ENCODE measurements at places on chromosomes 4 and X. TPM values are rescaled to one million over a fixed set of nuclear protein-coding genes. Genes with fewer than 3 reads are reported as not detected.

DNA sequence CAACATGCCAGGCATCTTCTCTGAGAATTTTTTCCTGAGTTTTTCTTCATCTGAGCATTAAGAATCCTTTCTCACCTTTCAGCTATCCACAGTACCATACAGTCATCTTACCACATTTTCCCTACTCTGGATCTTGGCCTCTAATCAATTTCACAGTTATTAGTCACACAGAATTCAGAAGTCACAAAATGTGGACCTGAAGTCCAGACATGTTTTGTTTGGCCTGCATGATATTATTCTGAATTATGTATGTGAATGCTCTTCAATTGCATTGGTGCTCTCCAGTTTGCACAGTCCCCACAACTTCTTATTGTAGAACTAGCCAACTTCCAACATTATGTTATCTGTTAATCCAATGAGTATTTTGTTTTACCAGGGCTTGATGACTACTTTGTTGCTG lies 102.3 kb upstream of the GRIA3 start:
- no peaks in the 10 kb centered on the region for H3K4me1 ChIP-seq
- DNase-seq, result no peak
- H3K4me3 ChIP-seq, result no peak overlapping the region
- no peak overlapping the region for H3K27ac ChIP-seq
- H3K27me3 ChIP-seq, result no peaks in the 10 kb centered on the region

The SLC26A1 gene
- total RNA-seq, result 0.39 TPM

GRCh38 chrX:49910344-49910743 lies 12.1 kb upstream of the CLCN5 start:
- H3K27ac ChIP-seq, result peak overlapping the region; percentile 91
- no peaks in the 10 kb centered on the region for H3K27me3 ChIP-seq
- H3K36me3 ChIP-seq, result no peaks in the 10 kb centered on the region

DNA sequence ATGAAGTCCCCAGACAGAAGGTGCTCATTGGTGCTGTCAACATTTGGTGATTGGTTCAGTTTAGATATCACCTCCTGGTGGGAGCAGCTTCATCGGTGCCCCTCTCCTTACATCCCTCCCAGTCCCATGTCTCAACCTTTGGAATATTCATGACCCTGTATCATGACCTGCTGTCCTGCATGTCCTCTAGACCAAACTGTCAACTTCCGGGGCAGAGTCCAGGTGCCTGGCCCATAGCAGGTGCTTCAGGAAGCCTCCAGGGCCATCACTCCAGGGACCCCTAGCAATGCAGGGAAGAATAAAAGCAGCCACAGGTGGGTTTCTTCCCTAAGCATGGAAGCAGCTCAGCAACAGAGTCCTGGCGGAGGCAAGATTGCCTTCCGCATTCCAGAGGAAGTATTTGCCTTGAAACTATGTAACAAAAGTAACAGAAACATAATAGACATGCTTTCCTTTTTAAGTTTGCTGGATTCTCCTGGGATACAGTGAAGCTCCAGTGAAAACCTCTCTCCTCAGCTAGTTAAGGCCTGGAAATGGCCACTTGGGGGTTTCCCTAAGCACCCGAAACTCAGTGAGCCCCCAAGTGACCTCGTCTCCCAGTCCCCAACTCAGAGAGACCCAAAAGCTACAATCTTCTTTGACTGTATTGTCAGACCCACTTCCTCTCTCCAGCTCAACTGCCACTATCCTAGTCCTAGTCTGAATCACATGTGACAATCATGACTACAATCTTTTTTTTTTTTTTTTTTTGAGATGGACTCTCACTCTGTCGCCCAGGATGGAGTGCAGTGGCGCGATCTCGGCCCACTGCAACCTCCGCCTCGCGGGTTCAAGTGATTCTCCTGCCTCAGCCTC lies 1.3 kb upstream of the ATP6AP1 start:
- peak overlapping the region; percentile 69 for H3K27ac ChIP-seq
- peaks cover 10% of the 10 kb centered on the region for H3K4me1 ChIP-seq

GRCh38 chrX:140317462-140317861 lies 187.4 kb downstream of the SOX3 start:
- no peak overlapping the region for H3K27ac ChIP-seq
- no peak overlapping the region for H3K4me3 ChIP-seq
- DNase-seq, result no peak
- no peaks in the 10 kb centered on the region for H3K27me3 ChIP-seq
- no peaks in the 10 kb centered on the region for H3K36me3 ChIP-seq
- H3K4me1 ChIP-seq, result no peaks in the 10 kb centered on the region

DNA sequence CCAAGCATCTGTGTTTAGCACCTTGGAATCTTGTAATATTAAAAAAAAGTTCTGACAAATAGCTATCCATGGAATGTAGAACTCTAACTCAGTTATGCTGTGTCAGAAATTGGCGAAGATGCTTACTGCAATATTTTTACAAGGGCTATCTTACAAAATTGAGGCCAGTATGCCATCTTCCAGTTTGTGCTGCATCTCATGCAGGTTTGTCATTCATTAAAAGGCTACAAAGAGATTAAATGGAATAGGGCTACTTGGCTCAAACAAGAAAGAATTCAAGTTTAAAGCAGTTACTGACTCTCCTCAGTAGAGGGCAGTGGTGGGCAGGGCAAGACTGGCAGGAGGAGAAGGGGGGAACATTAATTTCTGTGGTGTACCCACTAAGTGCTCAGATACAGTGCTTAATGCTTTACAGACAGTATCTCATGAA lies 66.5 kb downstream of the SHROOM4 start:
- no peak overlapping the region for H3K4me3 ChIP-seq
- no peak overlapping the region for H3K27ac ChIP-seq
- H3K27me3 ChIP-seq, result no peaks in the 10 kb centered on the region
- no peak for DNase-seq
- no peaks in the 10 kb centered on the region for H3K4me1 ChIP-seq

GRCh38 chr4:38050560-38051350 lies 90.6 kb downstream of the PTTG2 start:
- no peak overlapping the region for H3K27ac ChIP-seq
- DNase-seq, result no peak
- no peak overlapping the region for H3K4me3 ChIP-seq
- H3K4me1 ChIP-seq, result no peaks in the 10 kb centered on the region
- no peaks in the 10 kb centered on the region for H3K27me3 ChIP-seq

The SPINK2 gene
- 34.9 TPM for total RNA-seq

DNA sequence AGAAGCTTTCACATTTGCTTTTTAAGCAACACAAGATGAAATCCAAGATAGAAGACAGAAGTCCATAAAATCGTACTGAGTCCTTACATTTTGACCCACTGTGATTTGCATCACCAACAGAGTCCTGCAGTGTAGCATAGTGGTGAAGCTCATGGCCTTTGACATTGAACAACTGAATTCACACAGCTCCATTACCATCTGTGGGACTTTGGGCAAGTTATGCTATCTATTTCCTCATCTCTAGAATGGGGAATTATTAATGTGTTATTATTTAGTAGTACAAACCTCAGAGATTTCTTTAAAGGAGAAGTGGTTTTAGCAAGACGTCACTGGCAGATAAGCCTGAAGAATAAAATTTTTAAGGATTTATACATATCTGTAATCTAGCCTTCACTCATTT lies 10.7 kb downstream of the GPRIN3 start:
- peaks cover under 1% of the 10 kb centered on the region for H3K36me3 ChIP-seq
- no peaks in the 10 kb centered on the region for H3K27me3 ChIP-seq
- H3K4me1 ChIP-seq, result peaks cover 88% of the 10 kb centered on the region
- peak overlapping the region; percentile 39 for H3K4me3 ChIP-seq

The SPANXC gene
- total RNA-seq, result not detected

GRCh38 chr4:85243857-85244256 lies 231.1 kb upstream of the ARHGAP24 start:
- no peak overlapping the region for H3K27ac ChIP-seq
- no peaks in the 10 kb centered on the region for H3K4me1 ChIP-seq
- H3K36me3 ChIP-seq, result no peaks in the 10 kb centered on the region
- no peak for DNase-seq
- no peaks in the 10 kb centered on the region for H3K27me3 ChIP-seq
- H3K4me3 ChIP-seq, result no peak overlapping the region

The HEPH gene
- total RNA-seq, result not detected

GRCh38 chr4:120005076-120005475 lies 61.6 kb downstream of the MAD2L1 start:
- H3K4me1 ChIP-seq, result no peaks in the 10 kb centered on the region
- H3K27me3 ChIP-seq, result no peaks in the 10 kb centered on the region
- DNase-seq, result no peak
- no peaks in the 10 kb centered on the region for H3K36me3 ChIP-seq
- H3K4me3 ChIP-seq, result no peak overlapping the region
- H3K27ac ChIP-seq, result no peak overlapping the region

DNA sequence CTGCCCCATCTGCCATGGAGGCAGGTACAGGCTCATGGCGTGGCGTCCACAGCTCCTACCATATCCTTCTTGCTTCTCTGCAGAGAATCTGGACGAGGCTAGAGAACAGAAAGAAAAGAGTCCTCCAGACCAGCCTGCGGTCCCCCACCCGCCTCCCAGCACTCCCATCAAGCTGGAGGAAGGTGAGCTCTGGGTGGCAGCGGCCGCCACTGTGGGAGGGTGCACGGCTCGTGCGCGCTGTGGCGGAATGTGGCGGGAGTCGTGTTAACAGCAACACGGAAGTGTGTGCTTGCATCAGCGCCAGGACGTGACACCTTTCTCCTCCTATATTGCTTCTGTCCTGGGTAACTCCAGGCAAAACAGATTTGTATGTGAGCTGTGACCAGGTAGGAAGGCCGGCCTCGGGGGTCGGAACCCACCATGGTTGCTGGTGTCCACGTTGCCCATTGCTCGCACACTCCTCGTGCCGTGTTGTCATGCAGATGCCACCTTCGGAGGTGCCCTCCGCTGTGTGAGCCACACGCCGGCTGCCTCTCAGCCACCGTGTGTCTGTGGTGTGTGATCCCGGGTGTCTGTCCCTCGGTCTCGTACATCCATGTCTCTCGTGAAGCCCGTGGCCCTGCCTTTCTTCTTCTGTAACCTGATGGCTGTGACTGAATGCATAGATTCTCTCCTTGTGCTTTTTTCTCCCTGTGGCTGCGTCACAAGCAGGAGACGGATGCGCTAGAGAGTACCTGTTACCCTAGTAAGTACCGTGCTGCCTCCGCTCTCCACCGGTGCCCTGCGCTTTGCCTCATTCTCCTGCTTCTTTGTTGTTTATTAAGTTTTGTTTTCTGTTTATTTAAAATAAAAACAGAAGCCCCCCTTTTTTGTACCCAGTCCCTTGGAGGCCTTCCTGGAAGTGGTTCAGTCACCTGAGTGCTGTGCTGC lies 37.0 kb downstream of the NOP14 start:
- H3K27ac ChIP-seq, result no peak overlapping the region
- DNase-seq, result no peak
- H3K4me1 ChIP-seq, result peaks cover 29% of the 10 kb centered on the region
- H3K36me3 ChIP-seq, result peaks cover 2% of the 10 kb centered on the region
- H3K4me3 ChIP-seq, result no peak overlapping the region

DNA sequence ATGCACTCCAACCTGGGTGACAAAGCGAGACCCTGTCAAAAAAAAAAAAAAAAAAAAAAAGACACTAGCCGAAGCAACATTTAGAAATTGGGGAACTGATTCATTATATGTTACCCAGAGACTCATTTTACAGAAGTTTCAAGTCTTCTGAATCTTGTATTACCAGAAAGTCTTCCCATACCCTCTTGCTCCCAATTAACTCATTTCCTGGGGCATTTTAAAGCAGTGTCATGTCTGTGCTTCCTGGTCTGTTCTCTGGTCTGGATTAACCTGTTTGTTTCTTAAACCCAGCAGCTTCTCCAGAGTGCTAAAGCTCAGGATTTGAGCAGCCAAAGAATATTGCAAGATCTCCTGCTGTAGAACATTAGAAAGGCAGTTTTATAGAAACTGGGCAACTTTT lies 43.7 kb downstream of the FRMPD3 start:
- H3K4me1 ChIP-seq, result no peaks in the 10 kb centered on the region
- H3K36me3 ChIP-seq, result no peaks in the 10 kb centered on the region
- no peak overlapping the region for H3K4me3 ChIP-seq
- DNase-seq, result no peak
- H3K27me3 ChIP-seq, result peaks cover 4% of the 10 kb centered on the region

The KCNIP4 gene
- not detected for total RNA-seq
